ENCODE measurements at places on chromosomes 2 and 18.
A peak's percentile ranks its signal among the peaks of the same experiment; 100 is the strongest.

DNA sequence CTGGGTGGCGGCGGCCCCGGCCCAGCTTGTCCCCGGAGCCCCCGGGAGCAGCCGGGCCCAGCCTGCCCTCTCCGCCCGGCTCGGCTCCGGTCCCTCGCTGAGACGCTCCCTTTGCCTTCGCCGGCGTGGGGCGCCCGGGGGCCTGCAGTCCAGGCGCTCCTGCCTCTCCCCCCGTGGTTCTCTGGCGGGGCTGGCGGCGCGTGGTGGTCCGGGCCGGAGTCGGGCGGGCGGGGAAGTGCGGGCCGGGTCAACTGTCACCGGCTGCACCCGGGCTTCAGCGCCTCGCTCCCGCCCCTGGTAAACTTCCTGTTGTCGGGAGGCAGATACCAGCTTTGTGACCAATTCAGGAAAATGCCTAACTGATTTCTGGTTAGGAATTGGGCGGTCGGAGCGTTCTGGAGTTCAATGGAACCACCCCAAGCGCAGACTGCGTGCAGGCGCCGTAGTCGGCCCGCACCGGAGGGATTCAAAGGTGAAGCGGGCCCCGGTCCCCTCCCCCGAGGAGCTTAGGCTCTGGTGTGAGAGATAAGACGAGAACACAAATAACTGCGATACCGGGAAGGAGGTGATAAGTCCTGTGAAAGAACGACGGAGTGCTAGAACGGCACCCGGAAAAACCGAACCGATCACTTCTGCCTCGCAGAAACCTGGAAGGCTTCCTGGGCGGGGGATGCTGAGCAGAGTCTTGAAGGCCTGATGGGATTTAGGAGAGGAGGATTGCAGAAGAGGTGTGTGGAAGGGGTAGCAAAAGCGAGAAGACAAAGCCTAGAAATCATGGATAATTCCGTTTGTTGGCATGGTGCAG lies 891 bp downstream of the CAB39 start:
- DNase-seq, result peak; percentile 57

DNA sequence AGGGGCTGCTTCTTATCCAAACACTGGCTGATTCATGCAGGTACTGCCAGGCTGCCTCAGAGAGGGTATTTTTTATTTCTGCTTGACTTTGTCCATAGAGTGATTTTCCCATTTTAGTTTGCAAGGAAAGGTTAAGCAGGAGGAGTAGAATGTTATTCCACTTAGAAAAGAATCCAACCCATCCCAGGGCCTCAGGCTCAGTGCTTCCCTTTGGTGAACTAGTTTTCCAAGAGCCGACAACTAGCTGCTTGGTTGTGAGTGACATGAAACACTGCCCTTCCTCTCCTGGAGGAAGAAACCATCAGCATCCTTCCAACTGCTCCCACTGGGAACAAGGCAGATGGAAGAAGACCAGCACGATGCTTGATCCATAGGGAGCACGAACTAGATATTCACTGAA lies 58.5 kb downstream of the BCL2 start:
- no peak for DNase-seq

- no peak for DNase-seq
Measured at GRCh38 chr2:74658516-74658915, 4.5 kb downstream of the SEMA4F start.

- no peak for DNase-seq
Measured at GRCh38 chr18:7514796-7515440, 52.2 kb upstream of the PTPRM start.

DNA sequence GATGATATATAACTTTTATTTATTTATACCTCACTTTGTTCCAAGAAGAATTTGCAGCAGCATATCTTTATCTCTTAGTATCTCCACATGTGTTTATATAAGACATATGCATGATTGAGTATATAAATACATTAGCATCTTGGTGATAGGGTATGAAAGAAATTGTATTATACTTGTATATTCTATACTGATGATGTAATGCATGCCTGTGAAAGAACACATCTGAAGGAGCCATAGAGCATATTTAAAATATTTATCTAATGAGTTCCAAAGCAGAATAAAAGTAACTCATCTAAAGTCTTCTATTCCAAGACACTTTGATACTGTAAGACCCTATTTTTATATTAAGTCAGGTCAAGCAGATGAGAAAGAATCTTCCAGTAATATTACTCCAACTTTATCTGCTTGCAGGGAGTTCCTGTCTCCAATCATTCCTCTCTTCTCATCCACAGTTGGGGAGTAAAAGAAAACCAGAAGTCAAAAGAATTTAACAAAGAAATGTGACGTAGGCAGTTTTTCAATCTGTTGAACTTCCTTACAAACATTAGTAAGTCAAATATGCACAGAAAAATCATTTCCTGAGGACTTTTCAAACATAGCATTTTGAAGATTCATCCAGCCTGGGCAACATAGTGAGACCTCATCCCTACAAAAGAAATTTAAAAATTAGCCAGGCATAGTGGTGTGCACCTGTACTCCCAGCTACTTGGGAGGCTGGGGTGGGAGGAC lies 76.7 kb downstream of the DTNB start:
- DNase-seq, result no peak

DNA sequence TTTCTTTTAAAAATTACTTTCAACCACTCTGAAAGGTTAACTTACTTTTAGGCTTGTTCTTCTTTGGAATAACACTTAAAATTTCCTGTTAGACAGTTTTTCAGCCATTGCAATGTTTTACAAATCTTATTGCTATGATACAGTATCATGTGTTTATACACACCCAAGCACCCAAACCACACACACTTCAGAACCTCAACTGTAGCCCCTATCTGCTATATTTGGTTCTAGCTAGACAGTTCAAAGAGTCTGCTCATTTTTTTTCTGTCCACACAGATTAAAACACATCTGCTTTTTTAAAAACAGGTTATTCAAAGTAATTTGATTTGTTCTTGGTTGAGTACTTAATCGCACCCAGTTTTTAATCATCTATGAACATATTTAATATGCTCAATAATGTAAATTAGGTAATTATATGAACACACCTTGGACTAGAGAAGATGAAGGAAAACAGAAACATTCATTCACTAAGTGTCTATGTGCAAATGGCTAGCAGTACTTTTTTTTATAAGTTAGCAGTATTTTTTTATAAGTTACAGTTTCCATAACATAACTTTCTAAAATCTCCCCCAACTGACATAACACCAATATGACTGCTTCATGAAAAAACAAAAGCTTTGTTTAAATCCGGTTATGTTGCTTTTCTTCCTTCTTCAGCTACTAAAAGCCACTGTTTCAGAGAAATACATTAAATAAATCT lies 17.6 kb downstream of the FBXO11 start:
- DNase-seq, result peak; percentile 19

- no peak for DNase-seq
Measured at GRCh38 chr2:240593703-240594451, 7.3 kb downstream of the CAPN10 start.

DNA sequence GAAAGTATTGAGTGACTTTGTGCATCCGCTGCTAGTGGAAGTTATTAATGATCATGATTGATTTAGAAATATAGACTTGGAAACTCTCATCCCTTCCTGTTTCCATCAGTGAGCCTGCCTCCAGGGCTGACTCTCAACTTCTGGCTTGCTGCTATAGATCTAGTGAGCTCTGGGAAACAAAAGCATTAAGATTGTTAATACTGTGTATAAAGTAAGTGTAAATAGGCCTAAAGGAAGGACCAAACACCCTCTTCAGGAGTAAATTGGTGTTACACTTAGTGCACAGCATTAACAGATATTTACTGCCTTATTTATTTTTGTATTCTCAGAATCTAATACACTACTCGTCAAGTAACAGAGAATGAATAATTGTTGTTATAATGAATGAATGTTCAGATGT lies 285.6 kb downstream of the THSD7B start:
- no peak for DNase-seq

GRCh38 chr2:221517146-221517695 lies 54.9 kb downstream of the EPHA4 start:
- DNase-seq, result peak; percentile 13

DNA sequence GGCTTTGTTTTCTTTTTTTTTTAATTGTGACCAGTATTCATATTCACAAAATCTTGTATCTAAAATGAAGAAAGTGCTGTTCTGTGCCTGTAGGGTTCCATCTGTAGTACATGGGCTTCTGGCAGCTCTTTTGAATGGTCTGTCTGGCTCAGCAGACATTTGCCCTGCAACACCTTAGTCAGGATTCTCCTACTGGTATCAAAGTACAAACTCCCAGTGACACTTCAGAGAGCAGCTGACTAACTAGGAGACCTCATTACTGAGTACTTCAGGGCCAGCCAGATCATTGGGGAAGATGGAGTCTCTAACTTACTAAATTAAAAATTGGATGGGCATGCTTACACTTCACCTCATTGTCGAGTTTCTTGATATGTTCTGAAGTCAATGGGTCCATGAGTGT lies 39.7 kb downstream of the GRHL1 start:
- no peak for DNase-seq

- DNase-seq, result no peak
Measured at GRCh38 chr2:108436976-108437375, 12.0 kb upstream of the GCC2 start.

DNA sequence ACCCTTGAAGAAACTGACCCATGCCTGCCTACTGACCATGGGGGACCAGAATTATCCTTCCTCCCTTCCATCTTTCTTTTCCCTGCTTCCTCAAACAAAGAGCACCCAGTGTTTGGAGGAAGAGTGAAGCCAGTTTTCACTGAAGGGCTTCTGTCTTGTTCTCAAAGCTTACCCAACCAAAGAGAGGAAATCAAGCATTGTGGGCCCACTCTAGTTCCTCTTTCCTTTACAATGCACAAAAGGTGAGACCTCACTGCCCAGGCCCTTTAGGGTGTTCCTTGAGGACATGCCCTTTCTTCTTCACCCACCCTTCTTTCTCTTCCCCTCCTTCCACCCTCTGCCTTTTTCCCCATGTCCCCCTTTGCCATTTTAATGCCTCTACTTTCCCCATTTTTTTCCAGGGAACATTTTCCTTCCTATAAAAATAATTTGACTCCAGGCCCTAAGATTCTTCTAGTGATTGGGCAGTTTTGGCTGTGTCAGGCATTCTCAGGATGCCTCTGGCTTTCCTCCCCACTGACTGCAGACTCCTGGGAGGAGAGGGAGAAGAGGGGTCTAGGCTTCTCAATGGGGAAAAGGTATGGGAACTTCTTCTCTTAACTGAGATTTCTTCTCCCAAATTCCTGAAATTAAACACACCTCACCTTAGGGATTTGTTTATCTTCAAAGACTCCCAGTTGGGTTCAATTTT lies 126.6 kb upstream of the RMDN2 start:
- DNase-seq, result no peak

- no peak for DNase-seq
Measured at GRCh38 chr2:53631313-53632125, 136.1 kb upstream of the CHAC2 start.

GRCh38 chr2:152115952-152116351 lies 17.1 kb upstream of the CACNB4 start:
- no peak for DNase-seq

DNA sequence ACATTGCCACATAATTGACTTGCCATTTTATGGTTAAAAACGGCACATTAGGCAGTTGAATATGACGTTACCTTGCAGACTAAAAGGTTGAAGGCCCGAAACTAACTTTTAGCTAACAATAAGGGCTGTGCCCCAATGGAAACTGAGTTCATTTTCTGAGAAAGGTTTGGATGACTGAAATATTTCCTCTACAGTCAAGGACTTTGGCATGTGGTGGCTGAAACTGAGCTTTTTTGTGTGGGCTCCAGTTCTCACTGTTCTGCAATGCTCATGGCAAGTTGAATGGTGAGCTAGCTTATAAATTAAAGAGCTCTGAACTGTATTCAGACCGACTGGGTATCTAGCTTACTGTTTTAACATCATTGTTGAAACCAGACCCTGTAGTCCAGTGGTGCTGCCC lies 23.8 kb upstream of the TXNDC2 start:
- no peak for DNase-seq

DNA sequence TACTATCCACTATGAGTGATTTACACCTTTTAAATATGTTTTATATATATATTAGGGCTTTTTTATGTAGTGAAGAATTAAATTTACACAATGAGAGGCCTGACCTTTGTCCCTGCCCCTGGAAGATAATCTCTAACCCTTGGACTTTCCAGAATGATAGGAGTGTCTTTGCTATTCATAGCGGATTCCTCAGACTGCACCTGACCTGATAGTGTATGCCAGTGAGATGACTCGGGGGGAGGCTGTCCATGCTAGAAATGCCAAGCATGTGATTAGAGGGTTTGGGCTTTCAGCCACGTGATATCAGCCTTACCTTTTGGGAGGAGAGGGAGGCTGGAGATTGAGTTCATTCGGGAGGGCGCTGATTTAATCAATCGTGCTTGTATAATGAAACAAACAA lies 44.1 kb upstream of the LHCGR start:
- no peak for DNase-seq

DNA sequence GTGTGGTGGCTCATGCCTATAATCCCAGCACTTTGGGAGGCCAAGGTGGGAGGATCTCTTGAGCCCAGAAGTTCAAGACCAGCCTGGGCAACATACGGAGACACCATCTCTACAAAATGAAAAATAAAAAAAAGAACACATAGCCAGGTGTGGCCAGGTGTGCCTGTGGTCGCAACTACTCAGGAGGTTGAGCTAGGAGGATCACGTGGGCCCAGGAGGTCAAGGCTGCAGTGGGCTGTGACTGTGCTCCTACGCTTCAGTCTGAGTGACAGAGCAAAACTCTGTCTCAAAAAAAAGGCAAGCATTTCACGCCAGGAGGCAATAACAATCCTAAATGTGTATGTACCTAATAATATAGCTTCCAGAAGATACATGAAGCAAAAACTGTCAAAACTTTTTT lies 27.8 kb downstream of the USP40 start:
- no peak for DNase-seq

DNA sequence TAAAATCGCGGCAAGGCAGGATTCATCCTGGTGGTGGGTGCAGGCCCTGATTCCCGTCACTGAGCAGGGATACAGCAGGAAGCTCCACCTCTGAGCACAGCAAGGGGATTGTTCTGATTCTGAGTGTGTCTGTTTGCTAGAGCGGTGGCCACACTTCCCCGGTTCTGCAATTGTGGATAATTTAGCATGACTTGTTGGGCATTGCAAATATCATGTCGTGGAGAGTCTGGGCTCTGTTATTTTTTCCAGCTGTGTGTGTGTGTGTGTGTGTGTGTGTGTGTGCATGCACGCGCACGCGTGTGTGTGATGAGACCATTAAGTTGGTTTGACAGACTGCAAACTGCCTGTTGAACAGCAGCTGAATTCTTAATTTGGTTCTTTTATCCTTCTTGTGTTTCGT lies 4.1 kb upstream of the TMEM18 start:
- DNase-seq, result no peak

DNA sequence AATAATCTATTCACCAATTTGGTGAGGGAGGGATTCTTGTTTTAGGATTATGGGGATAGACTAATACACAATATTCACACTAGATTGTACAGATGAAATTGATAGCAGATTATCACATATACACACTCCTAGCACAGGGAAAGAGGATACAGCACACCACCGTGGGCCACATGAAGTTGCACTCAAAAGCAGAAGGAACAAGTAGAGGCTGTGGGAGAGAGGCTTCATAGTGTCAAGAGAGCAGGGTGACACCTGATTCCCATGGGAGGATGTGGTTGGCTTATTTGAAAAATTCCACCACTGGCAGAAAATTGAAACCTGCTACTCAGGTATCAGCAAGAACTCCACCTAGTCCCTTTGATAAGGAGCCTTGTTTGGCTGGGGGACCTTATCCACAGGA lies 395.6 kb downstream of the SPAG16 start:
- no peak for DNase-seq

GRCh38 chr2:145595296-145595695 lies 1075.4 kb upstream of the ZEB2 start:
- no peak for DNase-seq
